ENCODE measurements at places on chromosomes 6 and 20.

DNA sequence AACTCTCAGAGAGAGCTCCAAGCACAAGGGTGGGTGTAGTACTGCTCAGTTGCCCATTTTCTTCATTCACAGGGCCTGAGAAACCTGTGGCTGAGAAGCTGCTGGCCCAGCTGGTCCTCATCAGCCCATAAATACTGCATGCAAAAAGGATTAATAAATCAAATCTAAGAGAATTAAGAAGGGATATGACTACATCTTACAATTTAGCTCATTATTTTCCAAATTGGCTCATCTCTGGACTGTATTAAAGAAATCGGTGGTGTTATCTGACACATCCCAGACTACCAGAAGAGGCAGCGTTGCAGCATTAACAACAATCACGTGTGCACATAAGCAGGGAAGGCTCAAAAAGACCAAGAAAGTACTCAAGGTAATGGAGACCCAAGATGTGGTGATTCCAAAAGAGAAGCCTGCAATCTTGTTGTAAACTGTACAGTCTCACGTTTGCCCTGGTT lies 90.7 kb downstream of the CD24 start:
- DNase-seq = no peak

GRCh38 chr6:40734607-40735006 lies 147.4 kb upstream of the LRFN2 start:
- no peak for DNase-seq

DNA sequence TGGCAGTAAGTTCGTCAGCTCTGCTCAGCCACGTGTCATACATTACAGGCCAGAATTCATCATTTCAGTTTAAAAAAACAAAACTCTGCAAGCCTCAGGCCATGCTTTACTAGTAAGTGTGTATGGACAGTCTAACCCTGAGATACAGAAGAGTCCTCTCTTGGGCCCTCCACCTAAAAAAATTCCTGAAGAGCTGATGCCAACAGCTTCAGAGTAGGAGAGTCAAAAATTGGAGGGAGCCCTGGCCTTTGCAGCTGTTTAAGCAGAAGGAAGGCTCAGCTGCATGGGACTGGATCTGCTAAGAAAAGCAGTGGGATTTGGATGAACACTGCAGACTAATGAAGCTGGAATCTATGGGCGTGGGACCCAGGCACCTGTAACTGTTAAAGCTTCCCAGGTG lies 47.2 kb upstream of the FAM8A1 start:
- DNase-seq = no peak

GRCh38 chr6:69601132-69601531 lies 195.7 kb downstream of the LMBRD1 start:
- DNase-seq = no peak

- no peak for DNase-seq
Observed at GRCh38 chr6:46288835-46289234, 118.1 kb upstream of the ENPP5 start.

- DNase-seq = no peak
Observed at GRCh38 chr20:45344168-45344860, 3.9 kb downstream of the SDC4 start.

- no peak for DNase-seq
Observed at GRCh38 chr6:30883685-30884520, at the start of gene DDR1. TSS of gene DDR1 (plus strand) at chr6:30884519. CDS start at chr6:30888730, 4,211 bp downstream.

GRCh38 chr6:57072108-57072507 lies 17.9 kb upstream of the ZNF451 start:
- DNase-seq = no peak

DNA sequence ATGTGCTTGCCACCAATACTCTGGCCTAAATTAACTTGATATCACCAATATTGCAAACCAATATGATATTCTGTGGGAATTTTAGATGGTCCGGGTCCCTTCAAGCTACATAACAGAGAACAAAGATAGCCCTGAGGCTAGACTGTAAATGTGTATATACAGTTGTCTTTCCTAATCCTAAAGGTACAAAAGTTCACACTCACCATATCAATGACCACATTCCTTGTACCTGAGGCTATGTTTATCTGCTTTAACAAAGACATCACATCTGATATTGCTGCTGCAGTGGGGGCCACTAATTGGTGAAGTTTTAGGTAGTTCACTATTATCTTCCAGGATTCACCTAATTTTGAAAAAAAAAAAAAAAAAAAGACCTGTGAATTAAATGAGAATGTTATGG lies 38.6 kb upstream of the VGLL2 start:
- no peak for DNase-seq

GRCh38 chr6:139748353-139749146 lies 374.1 kb upstream of the CITED2 start:
- no peak for DNase-seq

DNA sequence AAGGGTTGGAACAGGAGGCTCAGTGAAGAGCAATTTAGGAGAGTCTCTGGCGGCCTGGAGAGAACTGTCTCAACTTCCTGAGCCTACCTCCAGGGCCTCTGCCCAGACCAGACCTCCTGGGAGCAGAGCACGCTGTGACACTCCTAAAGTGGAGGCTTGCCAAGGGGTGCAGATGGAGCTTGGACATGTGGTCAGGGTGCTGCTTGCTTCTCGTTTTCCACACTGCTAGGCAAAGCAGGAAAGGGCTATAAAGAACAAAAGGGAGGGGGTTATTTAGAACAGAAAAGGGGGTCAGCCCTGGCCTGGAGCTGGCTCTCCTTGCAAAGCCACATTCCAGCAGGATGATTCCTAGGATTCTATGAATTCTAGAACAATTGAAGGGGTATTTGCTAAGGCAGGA lies 145.7 kb upstream of the GGTLC1 start:
- DNase-seq = no peak

DNA sequence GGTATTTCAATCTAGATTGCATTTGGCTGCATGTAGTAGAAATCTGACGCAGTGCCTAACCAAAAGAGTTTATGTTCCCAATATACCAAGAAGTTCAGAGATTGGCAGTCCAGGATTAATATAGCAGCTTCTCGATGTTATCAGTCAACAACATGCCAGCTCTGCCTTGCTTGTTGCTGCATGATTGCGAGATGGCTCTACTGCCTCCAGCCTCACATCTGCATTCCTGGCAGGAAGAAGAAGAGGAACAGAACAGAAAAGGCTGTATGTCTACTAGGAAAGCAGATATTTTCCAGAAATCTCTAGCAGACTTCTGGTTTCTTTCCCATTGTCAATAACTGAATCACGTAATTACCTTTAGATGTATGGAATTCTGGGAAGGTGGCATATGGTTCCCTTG lies 60.8 kb downstream of the SLC35D3 start:
- DNase-seq = no peak

DNA sequence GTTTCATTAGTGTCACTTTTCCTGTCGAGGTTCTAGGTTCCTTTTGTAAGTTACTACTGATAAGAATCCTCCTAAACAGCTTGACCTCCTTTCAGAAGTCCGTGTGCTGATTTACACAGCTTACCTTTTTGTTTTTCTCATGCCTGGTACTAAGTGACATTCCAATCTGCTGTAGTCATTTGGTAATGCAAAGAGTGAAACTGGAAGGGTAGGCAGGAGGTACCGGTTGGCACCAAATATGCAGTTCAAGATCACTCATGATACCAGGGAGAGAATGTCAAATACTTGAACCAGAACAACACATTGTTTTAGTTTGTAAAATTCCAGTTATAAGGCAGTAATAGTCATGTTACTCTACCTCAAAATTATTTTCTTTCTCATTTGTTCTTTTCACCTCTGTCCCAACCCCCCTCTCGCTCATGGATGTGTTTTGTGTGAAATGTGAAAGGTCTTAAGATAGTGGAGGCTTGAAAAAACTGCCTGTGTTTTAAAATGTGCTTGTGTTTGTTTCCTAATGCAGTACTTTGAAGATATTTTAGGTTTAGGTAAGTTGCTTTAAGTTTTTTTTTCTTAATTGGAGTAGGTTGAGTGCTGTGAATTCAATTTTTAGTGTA lies 23.2 kb downstream of the AFDN start:
- DNase-seq = no peak

- no peak for DNase-seq
Observed at GRCh38 chr6:108528878-108529277, 31.8 kb upstream of the FOXO3 start.

GRCh38 chr6:9417400-9417799 lies 982.1 kb upstream of the SLC35B3 start:
- DNase-seq = no peak

DNA sequence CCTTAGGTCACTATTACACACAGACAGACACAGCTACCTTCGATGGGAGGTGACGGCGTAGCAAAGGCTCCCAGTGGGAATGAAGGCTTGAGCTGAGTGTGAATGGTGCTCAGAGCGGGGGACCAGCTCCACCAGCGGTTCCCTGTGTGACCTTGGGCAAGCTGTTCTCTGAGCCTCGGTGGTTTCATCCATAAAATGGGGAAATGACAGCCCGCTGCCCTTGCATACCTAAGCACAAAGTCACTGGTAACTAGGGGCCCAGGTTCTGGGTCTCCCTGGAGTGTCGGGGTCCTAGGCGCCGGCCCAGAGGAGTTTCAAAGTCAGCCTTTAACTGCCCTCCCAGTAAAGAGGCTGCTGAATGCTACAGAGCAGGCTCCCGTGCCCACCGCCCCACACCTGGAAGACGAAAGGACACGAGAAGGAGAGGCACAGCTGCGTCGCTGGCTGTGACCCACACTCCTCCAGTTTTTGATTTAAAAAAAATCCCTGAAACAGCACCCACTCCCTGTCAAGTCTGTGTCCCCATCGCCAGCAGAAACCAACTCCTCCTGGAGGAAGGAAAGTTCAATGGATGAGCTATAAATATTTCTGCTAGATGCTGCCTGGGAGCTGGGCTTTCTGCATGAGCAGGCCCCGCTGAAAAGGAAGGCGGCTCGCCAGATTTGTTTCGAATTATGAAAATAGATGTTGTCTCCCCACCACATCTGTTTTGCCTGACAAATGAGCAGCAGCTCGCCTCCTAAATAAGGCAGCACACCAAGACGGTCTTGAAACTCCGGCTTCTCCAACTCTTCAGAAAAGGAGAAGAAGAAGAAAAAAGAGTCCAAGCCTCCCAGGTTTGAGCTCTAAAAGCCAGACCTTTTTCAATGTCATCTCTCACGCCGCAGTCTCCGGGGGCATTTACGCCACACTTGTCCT lies 27.4 kb downstream of the PMEPA1 start:
- no peak for DNase-seq

DNA sequence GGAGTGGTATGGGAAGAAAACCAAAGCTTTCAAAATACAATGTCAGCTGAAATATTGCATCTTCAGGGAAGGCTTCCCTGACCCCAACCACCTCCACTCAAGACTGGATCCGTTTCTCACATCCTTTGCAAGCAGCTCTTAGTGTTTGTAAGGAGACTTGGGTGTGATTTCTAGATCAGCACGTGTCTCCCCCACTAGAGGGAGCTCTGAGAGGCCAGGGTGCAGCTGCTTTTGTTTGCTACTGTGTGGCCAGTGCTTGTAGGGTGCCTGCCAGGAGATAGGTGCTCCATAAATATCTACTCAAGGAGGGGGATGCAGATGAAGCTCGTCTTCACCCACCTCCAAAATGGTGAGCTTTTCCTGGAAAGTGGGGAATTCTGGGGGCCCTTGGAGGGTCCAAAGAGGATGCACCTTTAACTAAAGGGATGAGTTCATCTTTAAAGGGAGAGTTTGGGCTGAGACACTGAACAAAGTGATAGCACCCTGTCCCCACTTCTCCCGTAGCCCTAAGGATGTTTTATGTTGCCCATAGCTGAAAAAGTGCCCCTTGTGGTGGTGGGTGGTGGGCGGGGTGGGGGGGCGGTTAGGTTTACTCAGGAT lies 52.6 kb upstream of the MAFB start:
- no peak for DNase-seq

- DNase-seq = no peak
Observed at GRCh38 chr20:13447385-13448180, 191.1 kb downstream of the TASP1 start.

- no peak for DNase-seq
Observed at GRCh38 chr6:33799454-33800113, 4.2 kb downstream of the MLN start.

GRCh38 chr20:48040491-48040890 lies 255.2 kb upstream of the SULF2 start:
- DNase-seq = no peak

DNA sequence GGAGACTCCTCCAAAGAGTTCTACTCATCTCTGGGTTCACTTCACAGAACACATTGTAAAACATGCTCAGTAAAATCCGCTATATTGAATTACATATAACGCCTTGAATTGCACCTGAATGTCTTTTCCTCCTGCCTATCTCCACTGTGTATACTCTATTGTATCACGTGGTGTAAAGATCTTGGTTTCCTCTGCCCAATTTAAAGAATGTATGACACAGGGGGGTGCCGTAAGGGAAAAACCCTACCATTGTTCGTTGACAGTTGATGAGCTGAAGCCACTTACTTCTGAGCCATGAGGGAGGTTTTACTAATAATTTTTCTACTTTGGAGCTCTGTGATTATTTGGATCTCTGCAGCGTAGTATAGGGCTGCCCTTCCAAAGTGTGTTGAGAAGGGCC lies 6.0 kb downstream of the ASF1A start:
- DNase-seq = no peak

- DNase-seq = no peak
Observed at GRCh38 chr6:94269256-94269655, 849.9 kb upstream of the EPHA7 start.

DNA sequence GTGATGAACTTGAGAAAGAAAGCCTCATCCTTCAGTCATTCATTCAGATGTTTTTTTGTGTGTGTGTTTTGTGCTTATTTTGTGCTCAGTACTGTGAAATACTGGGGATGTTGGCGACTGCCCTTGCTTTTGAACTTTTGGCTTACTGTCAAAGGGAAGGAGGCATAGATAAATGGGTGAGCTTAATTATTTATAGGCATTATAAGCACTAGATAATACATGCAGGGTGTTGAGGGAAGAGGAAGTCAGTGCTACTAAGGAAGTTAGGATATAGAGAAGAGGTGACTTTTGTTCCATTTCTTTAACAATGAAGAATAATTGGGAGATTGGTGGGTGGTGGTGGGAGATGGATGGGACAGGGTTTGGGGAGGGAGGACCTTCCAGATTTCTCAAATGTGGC lies 23.6 kb downstream of the XRN2 start:
- no peak for DNase-seq

DNA sequence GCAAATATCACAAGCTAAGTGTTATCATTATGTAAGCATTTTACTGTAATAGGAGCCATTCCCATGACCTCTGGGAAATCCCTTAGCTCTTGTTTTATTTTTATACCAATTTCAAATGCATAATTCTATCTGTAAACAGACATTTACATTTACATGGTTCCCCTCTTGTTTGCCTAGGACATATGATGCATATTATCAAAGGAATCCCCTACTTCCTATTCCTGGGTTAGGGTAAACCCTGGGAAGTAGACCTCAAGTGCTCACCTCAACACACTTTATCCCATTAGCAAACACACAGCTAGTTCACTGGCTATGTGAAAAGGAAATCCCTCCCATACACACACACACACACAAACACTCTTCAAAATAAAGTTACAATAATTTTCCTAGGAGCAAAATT lies 27.1 kb downstream of the PDE10A start:
- no peak for DNase-seq

- DNase-seq = no peak
Observed at GRCh38 chr6:150191809-150192208, 49.0 kb downstream of the PPP1R14C start.

GRCh38 chr6:125749865-125750691 lies 646 bp downstream of the HEY2 start:
- no peak for DNase-seq
